Activated T-cell treated with anti-CD3 and anti-CD28 coated beads for 4 hours (primary cell): ENCODE measurements at places on chromosomes 11 and 22.

DNA sequence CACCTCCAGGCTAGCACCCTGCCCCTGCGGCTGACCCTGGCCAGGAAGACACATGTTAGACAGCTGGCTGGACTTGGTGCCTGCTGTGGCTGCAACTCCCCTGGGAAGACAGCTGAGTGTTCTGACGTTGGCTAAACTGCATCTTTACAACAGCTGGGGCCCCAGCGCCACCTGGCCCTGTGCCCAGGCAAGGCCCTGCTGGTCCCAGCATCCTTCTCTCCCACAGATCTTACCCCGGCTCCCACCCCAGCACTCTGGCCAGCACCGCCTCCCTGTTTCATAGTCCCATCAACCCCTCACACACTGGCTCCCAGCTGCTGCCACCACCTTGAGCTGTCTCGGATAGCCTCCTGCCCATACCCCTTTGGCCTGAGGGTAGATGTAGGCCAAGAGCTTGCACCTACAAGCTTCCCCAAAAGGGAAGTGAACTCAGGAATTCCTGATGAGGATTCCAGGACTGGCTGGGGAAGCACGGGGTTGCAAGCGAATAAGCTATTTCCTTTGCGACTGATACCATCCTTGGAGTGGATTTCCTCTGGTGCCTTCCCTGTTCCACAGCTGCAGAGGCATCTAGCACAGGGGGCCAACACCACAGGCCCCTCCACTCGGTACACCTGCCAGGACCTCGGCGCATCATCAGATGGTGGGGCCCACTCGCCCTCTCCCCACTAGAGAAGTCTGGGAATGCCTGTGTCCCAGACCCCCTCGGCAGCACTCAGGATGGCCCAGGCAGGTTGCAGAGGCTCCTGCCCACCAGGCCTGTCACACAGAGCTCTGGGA lies 28.5 kb downstream of the RSPH14 start:
- no peak for DNase-seq

- no peak for DNase-seq
Observed at GRCh38 chr11:59040607-59041006, 45.5 kb upstream of the GLYATL1B start.

GRCh38 chr11:73413256-73413655 lies 37.1 kb downstream of the RELT start:
- no peak for DNase-seq

GRCh38 chr11:78510597-78510996 lies 64.1 kb downstream of the NARS2 start:
- no peak for DNase-seq

DNA sequence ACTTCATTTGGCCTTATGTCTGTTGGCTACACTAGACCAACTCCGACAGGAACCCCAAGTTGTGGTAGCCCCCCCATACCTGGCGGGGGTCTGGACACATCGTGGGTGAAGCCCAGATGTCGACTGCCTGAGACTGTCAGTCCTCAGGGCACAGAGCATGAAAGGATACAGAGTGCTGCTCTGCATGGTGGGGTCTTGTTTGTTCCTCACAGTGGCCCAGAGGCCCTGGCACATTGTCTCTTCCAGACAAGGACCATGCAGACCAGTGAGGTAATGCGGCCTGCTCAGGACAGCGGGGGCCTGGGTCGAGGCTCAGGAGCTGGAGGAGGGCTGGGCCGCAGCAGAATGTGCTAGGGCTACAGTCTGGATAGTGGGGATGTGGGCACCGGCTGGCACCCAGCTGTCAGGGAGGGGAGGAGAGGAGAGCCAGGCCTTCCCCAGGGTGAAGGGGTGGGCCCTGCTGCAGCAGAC lies 14.6 kb downstream of the CAPN5 start:
- DNase-seq, result no peak

- DNase-seq, result no peak
Observed at GRCh38 chr22:44520465-44521094, 22.5 kb upstream of the RTL6 start.

DNA sequence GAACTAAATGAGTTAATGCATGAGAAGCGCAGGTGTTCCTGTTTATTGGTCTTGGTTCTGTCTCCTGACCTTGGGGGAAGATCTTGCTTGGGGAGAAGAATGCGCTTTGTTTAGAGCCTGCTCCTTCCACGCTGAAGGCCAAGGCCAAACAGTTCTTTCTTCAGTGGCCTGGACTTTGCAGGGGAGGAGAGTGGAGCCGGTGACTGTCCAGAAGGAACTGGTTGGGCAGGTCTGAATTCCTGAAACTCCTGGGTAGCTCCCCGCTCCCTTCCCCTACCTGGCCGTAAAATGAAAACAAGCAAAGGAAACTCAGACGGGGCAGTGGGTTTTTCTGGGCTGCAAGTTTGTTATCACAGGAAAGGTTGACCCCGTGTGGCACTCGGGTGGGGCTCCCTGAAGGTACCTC lies 3.6 kb downstream of the ARHGAP8 start:
- no peak for DNase-seq

DNA sequence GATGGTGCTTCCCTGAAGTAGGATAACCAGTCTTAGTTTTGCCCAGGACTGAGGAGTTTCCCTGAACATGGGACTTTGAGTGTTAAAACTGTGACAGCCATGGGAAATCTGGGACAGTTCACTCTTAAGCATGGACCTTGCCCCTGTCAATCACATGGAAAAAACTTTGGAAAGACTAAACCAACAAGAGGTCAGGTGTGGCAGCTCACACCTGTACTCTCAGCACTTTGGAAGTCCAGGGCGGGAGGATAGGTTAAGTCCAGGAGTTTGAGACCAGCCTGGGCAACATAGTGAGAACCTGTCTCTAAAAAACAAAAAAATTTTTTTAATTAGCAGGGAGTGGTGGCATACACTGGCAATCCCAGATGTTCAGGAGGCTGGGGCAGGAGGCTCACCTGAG lies 3.3 kb upstream of the AMBRA1 start:
- no peak for DNase-seq

- DNase-seq, result no peak
Observed at GRCh38 chr22:50018608-50019285, 6.2 kb upstream of the IL17REL start.

- no peak for DNase-seq
Observed at GRCh38 chr11:17747131-17747955, 12.8 kb downstream of the KCNC1 start.

DNA sequence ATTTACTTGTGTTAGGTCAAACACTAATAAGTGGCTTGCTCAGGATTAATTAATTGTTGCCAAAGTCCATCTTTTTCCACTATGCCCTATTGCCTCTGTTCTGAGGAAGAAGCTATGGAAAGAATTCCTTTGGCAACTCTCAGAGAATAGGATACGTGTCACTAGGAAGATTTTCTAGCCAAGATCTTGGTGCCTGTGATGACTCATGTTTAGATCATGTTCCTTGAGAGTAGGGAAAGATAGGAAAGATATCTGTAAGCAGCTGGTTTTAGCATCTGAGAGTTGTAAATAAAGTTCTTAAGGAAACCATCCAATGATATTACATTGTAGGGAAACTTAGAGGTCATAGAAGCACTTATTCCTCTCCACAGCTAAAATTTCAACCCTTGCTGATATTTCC lies 15.7 kb downstream of the SLN start:
- no peak for DNase-seq

DNA sequence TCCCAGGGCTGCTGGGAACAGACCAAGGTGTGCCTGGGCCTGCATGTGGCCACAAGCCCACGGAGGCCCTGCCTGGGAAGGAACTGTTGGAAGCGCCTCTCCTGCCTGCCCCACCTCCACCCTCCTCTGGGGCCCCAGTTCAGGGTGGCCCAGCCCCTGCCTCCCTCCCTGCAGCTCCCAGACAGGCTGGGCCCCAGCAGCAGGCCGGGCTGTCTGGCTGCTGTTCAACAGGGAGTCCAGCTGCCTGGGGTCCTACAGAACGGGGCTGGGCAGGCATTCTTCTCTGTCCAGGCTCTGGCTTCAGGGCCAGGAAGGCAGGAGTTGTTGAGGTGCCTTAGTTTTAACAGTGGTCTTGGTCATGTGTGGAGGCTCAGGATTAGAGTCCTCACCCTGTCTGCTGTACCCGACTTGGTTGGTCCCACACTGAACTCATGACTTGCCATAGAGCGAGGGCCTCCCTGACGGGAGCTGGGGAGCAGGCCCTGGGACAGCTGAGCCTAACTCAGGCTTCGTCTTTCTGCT lies 11.8 kb downstream of the PRDM11 start:
- DNase-seq, result no peak

DNA sequence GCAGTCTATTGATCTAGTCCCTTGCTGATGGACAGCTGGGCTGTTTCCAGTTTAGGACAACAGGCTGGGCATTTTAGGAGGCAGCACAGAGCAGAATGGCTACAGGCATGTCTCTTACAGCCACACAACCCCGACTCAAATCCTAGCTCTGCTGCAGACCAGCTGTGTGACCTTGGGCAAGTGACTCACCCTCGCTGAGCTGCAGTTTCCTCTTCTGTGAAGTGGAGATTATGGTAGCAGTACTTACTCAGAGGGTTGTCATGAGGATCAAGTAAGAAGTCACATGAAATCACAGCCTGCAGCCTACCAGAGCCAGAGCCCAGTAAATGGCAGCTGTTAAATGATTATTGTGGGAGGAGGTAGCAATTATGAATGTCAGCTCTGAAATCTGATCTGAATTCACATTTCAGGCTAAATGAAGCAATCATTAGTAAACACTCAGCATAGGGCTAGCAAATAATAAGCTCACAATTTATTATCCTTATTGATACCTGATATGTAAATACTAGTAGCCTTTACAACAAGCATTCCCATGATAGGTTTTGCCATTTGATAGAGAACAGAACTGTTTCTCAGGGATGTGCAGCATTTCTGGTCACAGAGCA lies 58.9 kb downstream of the MYEOV start:
- DNase-seq, result no peak

GRCh38 chr11:100576718-100577021 lies 110.4 kb upstream of the ARHGAP42 start:
- DNase-seq, result no peak

DNA sequence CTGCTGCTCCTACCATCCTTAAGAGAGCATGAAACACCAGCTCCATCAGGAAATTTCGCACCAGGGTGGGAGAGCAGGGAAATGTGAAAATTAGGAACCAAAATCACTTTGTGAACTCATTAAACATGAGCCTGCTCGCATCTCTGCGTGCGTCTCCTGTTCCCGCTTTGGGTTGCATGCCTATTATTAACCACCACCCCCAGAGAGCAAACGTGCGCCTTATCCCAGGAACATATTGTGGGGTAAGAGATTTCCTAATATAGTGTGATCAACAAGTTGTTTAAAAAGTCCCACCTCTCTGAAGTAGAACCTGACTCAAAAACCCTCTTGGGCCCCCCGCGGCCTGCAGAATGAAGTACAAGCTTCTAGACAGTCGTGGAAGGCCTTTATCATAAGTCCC lies 115.0 kb downstream of the TENM4 start:
- no peak for DNase-seq

- DNase-seq, result no peak
Observed at GRCh38 chr11:87628957-87629356, 546.3 kb downstream of the RAB38 start.

DNA sequence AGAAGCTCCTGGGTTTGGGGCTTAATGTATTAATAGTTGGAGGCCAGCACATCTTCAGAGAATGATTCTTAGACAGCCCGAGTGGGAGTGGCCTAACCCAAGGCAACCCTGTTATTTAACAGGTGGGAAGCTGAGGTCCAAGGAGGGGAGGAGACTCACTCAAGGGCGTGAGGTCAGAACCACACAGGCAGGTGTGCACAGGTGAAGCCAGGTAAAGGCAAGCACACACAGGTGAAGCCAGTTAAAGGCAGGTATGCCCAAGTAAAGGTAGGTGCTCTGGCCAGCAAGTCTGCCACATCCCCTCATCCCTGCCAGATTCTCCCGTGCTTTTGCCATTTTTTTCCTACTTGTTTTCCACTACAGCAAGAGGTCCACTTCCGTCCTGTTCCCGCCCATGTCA lies 2.9 kb upstream of the SHANK2 start:
- no peak for DNase-seq

- no peak for DNase-seq
Observed at GRCh38 chr11:93072229-93072914, 102.9 kb downstream of the MTNR1B start.

DNA sequence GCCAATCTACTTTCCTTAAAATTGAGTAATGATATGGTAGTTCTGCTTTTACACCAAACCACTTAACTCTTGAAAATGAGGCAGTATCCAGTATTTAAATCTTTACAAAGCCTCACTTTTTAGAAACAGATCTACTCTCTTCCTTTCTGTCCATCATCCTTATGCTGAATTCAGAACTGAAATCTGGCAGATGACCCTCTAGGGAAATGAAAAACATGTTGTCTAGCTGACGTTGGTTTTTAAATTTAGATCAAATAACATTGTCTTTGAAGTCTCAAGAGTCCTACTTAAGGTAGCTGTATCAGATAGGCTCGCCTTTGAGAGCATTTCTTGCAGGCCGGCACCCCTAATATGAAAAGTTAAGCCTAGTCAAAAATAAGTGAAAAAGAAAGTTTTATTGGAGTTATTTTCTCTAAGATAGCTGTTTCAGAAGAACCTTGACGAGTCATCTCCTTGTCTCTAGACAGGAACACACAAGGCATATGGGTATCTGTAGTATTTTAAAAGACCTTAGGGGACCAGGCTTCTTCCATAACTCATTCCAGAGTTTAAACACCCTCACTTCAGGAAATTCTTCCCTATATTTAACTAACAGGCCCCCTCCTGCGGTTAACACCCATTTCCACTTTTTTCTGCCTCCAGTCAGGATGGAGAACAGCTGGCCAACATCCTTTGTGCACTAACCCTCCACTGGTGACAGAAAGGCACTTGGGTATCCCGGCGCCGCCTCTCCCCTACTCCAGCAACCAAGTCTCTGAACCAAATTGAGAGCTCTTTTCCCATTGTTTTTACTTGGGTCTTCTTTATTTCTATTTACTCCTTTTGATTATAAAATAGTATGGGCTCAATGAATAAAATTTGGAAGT lies 81.2 kb downstream of the WNT11 start:
- no peak for DNase-seq

- DNase-seq, result no peak
Observed at GRCh38 chr11:36339888-36340287, 43.8 kb downstream of the PRR5L start.

DNA sequence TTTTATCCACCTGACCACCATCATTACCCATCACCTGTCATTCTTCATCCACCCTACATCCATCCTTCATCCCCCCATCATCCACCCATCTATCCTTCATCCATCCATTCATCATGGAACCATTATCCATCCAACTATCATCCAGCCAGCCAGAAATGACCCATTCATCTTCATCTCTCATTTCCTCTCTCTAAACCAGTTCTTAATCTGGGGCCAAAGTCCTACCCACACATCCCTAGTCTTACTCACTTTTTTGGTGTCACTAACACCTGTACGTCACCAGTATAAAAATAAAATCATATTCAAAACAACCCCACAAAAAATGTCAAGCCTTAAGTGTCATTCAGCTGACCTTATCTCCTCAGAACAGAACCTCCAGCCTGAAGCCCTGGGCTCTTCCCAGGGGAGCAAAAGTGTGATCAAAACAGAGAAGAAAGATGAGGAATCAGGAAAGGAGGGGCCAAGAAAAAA lies 12.3 kb downstream of the SPI1 start:
- no peak for DNase-seq

- DNase-seq, result no peak
Observed at GRCh38 chr11:35302398-35302797, 117.0 kb downstream of the SLC1A2 start.
